CD8-positive, alpha-beta memory T cell (primary cell): ENCODE measurements at places on chromosomes 2 and 18. TPM values are rescaled to one million over a fixed set of nuclear protein-coding genes. Genes with fewer than 3 reads are reported as not detected.

GRCh38 chr2:689237-689636 lies 12.0 kb upstream of the TMEM18 start:
- DNase-seq = no peak

KIF1A gene
- total RNA-seq = 1.8 TPM

- DNase-seq = no peak
Measured at GRCh38 chr18:23225503-23225902, 90.2 kb downstream of the CABLES1 start.

DNA sequence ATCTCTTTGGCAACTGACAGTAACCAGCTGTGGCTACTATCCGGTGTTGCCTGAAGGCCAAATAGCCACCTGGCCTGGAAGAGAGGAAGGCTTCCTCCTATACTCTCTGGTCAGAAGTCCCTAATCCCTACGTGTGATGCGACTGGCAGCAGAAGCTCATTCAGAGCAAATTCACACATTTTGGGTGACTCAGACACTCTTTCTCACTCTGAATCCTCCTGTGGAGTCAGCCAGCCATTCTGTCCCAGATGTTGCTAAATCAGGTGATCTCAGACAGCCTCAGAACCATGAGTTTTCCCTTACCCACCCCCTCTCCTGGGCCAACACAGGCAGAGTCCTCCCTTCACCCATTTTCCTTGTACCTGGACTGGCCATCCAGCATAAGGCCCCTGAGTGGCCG lies 34.7 kb downstream of the CFAP53 start:
- no peak for DNase-seq

DNA sequence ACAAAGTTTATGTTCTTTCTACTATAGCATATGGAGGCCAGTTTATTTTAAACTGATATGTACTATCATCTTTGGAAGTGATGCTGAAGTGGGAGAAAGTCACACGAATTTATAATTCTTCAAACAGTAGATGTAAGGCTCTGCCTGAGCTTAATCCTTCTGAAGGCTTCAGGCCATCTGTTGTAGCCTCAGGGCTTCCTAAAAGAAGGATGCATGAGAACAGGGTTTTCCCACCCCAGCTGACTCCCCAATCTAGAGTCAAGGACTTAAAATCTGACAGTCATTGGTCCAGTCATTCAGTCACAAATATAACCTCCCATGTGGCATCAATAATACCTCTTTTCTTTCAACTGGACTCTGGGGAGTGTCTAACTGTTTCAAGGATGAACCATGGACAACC lies 330.5 kb downstream of the KCNS3 start:
- DNase-seq = no peak

DNA sequence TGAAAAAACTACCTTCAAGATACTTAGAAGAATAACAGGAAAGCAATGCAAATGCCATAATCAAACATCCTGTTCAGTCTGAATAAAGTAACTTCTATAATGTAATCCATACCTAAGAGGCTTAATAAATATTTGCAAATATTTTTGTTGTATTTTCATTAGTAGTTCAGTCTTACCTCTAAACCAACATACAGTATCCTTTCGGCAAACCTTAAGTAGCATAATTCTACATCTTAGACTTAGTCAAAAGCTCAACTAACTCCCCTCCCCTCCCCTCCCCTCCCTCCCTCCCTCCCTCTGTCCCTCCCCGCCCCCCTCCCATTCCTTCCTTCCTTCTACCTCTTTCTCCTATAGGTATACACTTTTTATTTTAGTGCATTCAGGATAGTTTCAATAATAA lies 1373.2 kb downstream of the SUCLG1 start:
- DNase-seq = no peak

GRCh38 chr2:159968279-159968900 lies 94.0 kb downstream of the PLA2R1 start:
- DNase-seq = no peak

EVA1A gene
- not detected for total RNA-seq

DNA sequence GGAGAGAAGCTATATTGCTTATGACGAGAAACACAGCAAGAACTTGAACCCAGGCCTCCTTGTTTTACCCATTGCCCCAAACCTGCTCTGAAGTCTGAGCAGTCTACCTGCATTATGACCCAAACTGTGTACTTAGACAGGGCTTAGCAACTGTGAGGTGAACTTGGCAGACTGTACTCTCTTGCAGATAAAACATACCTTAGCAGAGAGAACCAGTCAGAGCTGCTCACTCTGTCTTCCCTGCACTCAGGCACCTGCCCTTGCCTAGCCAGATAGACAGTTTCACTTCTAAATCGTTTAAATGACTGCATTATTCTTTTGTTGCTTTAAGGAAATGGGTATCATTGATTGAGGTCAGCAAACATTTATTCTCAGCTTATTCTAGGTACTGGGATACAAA lies 20.3 kb downstream of the ITPRID2 start:
- no peak for DNase-seq

BOLL gene
- not detected for total RNA-seq

- DNase-seq = no peak
Measured at GRCh38 chr2:16330982-16331381, 334.7 kb downstream of the CYRIA start.

- peak; percentile 50 for DNase-seq
Measured at GRCh38 chr2:131154071-131154531, 49.0 kb downstream of the PLEKHB2 start.

RAMP1 gene
- 0.60 TPM for total RNA-seq

BCL2 gene
- 58.9 TPM for total RNA-seq

POTEI gene
- total RNA-seq = not detected

DNA sequence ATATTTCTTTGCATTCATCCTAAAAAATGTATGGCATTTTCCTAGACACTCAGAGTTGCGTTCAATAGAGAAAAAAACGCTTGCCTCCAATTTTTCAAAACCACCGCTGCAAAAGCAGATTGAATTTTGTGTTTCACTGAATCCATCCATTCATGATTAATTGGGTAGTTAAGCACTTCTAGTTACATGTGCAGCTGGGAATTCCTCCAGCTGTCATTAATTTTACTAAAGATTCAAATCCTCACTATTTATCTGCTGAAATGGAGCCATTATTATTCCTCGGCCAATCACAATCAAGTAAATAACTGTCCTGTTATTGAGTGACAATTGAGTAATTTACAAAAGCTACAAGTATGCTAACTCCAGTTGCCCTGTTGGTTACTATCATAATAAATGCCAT lies 75.8 kb upstream of the ARL5A start:
- no peak for DNase-seq

- no peak for DNase-seq
Measured at GRCh38 chr2:229714080-229714735, at the start of gene DNER. DNER (minus strand) TSS chr2:229714555; CDS start chr2:229714423, 132 bp downstream.

- DNase-seq = no peak
Measured at GRCh38 chr18:69222089-69222488, 178.6 kb upstream of the DOK6 start.

DNA sequence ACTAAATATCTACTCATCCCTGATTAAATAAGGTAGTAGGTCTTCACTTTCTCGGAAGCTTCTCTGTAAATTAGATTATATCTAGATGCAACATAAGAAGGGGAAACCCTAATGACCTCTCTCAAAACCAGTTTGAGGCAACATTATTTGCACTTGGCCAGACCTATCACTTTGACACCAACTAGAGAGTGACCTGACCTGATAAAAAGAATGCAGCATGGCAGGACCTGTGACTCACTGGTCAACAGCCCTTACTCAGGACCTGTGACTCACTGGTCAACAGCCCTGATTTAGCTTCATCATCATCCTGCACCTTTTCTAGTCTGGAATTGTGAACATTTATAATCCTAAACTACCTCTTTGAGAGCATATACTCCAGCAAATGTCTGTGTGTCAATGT lies 1957.7 kb upstream of the CELF4 start:
- DNase-seq = no peak

E2F6 gene
- total RNA-seq = 13.9 TPM

DNA sequence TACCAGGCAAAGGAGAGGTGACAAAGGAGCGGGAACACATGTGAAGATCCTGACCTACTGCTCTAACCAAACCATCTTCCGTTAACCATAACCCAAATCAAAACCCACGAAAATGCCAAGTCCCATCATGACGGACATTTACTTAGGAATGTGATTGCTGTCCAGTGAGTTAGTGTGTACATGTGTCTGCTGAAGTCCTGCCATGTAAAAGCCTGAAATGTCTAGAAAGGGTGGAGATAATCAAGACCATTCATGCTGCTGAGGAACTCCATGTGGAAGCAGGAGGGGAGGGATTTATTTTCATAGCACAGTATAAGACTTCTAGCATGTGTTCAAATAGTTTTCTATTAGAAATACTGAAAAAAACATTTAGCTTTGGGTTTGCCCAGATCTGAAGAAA lies 137.0 kb upstream of the BOD1L2 start:
- DNase-seq = no peak

GRCh38 chr2:37866171-37866934 lies 58.7 kb upstream of the RMDN2 start:
- no peak for DNase-seq

FBXO48 gene
- total RNA-seq = 1.5 TPM

- DNase-seq = no peak
Measured at GRCh38 chr2:164542581-164543021, 78.7 kb downstream of the GRB14 start.

CHMP3 gene
- total RNA-seq = 58.9 TPM

DNA sequence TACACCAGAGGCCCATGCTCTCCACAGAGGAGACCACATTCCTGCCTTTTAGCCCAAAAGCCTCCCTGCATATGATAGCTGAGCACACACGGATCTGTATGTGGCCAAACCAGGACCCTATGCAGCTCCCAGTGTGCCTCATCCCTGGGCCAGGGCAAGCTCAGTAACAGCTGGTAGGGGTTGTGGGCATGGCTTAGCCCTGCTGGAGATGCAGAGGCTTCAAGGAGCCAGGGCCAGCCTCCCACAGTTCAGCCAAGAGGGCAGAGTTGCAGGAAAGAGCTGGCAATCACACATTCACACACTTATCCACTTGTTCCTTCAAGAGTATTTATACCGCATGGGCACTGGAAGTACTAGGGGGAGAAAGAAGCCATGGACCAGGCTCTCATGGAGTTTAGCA lies 1.6 kb upstream of the LIMS2 start:
- no peak for DNase-seq

ZNF532 gene
- 6.3 TPM for total RNA-seq

DNA sequence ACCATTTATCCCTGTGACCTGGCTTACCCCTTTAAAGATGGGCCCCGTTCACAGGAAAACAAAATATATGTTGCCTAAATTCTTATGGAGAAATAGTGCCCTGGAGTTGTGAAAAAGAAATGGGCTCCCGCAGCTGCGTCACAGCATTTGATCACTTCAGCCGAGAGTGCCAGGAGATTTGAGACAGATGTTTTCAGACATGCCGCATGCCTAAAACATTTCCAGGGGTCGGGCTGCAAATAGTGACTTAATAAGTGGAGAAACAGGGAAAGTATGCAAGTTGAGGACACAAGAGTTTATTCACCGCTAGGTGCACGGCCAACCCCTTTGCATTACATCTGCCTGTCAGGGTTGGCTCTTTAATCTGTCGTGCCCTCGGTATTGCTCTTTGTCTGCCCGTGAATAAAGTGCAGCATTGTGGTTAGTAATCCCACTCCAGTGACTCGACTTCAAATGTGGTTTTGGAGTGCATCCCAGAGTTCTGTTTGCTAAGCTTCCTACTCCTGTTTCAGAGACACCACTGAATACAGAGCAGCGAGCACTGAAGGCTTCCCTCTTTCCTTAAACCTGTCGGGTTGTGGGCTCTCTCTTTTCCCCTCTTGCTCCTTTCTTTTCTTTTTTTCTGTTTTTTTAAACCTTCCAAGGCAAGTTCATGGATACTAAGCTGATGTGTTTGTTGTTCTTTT lies 187.5 kb downstream of the LTBP1 start:
- no peak for DNase-seq

GRCh38 chr2:197189426-197190099 lies 121.0 kb downstream of the ANKRD44 start:
- DNase-seq = no peak

DYTN gene
- not detected for total RNA-seq

- DNase-seq = no peak
Measured at GRCh38 chr2:2519381-2519780, 188.3 kb upstream of the MYT1L start.

DNA sequence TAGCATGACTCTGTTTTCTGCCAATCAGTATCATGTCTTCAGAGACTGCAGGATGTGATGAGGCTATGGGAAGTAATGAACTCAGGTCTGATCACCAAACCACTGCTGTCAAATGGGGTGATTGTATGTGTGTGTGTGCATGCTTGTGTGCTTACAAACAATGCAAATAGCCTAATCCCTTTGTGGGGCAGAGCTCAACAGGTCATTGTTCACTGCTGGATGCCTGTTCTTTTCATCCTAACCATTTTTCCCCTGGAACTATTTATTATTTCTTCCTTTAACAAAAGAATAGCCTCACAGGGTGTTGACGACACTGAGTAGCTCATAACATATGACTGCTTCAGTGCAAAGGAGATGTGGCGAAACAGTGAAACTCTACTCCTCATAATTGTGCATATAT lies 55.9 kb downstream of the NXPH2 start:
- no peak for DNase-seq
